Breast epithelium (tissue), 4 donors: ENCODE measurements at places on chromosomes 16 and 17. TPM values are rescaled to one million over a fixed set of nuclear protein-coding genes. Genes with fewer than 3 reads are reported as not detected.

CHMP6 gene
- total RNA-seq = 30.2 TPM

SLFN14 gene
- not detected for total RNA-seq

OXLD1 gene
- 42.6 TPM for total RNA-seq

IL17C gene
- total RNA-seq = not detected

KRTAP16-1 gene
- not detected for total RNA-seq

C17orf58 gene
- 6.6 TPM for total RNA-seq

IRX6 gene
- total RNA-seq = 3.6 TPM

HSBP1 gene
- total RNA-seq = 34.7 TPM

RNF157 gene
- total RNA-seq = 4.3 TPM

TLCD3A gene
- 5.6 TPM for total RNA-seq

NPIPA7 gene
- total RNA-seq = 5.6 TPM

TCAP gene
- total RNA-seq = 0.73 TPM

TEFM gene
- 5.1 TPM for total RNA-seq

CHST4 gene
- total RNA-seq = 0.59 TPM

KRT40 gene
- total RNA-seq = 0.29 TPM
